Colonic mucosa (tissue), 4 donors: ENCODE measurements at places on chromosomes 1 and 21. TPM values are rescaled to one million over a fixed set of nuclear protein-coding genes. Genes with fewer than 3 reads are reported as not detected.

DNA sequence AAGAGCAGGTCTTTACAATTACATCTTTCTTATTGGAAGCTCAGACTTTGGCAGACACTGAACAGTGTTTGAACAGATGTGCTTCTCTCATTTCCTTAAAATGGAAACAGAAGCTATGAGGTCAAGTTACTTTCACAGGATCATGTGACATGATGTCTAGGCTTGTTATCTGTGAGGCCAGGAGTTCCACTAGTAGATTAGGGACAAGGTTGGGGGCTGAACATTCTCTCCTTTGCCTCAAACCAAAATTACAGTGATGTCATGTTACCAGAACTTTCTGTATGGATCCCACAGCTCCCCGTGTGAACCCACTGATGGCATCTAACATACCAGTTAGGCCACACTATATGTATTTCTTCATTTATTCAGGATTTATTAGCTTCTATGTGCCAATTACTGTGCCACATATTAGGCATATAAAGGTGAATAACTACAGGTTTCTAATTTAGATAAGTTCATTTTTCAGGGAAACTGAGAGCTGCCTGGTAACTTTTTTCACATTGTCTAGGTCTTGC lies 6.0 kb downstream of the DYNLT5 start:
- DNase-seq: no peak

- DNase-seq: no peak
Measured at GRCh38 chr21:14741256-14741655, 195.1 kb upstream of the SAMSN1 start.

GRCh38 chr1:193105821-193106177 lies 585 bp upstream of the GLRX2 start:
- DNase-seq: no peak

DNA sequence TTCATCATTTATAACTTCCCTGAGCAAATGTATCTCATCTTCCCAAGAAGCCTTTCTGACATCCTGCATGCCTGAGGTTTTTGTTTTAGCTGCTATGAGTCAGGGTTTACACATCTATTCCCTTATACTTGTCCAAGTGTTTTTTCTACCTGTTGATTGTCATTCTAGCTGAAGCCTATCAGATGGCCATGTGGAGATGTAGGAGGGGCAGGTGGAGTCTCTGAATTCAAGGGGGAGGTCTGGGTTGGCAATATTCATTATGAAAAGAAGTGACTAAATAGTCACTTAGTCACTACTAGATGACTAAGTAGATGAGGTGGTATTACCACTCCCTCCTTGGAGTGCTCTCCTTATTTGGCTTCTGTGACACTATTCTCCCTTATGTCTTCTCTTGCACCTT lies 52.4 kb downstream of the XCL1 start:
- DNase-seq: no peak

DNA sequence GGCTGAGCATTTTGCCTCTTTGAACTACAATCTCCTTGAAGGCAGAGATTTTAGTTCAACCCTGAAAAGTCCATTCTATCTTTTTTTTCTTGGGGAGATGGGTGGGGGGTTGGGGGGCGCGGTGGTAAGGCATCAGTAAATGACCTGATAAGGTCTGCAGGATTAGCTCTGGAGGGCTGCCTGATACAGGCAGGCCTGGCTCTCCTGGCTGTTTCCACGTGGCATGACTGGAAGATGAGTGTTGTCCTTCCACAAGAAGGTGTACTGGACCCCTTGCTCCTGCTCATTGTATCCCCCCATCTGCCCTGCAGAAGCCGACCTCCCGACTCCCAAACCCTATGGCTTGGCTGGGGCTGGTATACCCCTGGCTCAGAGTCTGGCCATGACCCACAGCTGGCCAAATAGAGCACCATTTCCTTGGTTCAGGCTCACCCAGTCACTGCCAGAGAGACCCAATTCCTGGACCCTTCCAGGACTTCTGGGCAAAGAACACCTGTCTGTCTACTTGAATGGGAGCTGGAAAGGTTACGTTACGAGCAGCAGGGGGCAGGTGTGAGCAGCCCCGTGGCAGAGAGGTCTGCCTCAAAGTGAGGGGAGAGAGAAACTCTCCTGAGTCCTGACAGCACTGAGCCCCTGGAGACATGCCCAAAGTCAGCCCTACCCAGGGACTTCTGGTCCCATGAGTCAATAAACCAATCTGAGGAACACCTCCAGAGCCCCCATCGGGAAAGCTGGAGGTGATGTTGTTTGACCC lies 17.0 kb downstream of the DHRS3 start:
- DNase-seq: peak; percentile 69

- DNase-seq: no peak
Measured at GRCh38 chr1:54728027-54728426, 12.4 kb downstream of the TTC4 start.

- no peak for DNase-seq
Measured at GRCh38 chr1:193412748-193413147, 226.3 kb upstream of the B3GALT2 start.

GRCh38 chr1:28860332-28861073 lies 48.5 kb downstream of the OPRD1 start:
- peak; percentile 30 for DNase-seq

DNA sequence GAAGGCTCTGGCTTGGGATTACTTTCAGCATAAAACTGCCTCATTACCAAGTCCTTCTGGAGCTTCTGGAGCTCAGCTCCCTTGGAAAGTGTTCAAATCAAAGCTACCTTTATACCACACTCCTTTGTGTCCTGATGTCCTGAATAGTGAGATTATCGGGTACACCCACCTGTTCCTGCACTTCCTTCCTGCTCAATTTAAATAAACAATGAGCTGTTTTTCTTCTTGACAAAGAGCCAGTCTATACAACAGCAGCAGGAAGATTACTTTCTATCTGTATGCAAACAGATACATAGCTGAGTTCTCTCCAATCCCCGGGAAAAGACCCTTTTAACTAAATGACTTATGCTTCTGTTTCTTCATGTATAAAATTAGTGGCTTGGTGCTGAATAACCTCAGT lies 258.0 kb upstream of the FMN2 start:
- DNase-seq: no peak

DNA sequence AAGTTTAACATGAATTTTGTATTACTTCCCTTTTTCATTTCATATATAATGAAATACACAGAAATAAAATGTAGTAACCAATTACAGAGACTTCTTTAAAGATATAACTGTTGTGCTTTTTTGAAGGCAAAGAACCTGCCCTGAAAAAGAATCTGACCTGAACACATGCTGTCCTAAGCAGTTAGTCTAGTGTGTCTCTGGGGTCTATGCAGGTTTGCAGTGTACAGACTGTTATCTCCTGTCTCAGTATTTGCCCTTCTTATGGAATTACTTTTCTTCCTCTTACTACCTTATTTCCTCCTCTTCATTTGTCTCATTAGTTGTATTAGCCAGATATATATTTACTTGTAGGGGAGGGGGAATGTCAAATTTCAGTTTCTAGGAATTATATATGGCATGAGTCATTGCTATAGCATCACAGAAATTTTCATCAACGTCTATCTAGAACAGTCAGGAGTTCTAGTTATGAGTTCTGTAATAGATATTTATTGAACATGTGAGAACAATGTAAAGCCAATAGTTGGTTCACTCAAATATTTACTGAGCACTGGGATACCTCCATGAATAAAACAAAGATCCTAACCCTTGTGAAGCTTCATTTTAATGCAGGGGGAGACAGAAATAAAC lies 28.4 kb upstream of the PLEKHO1 start:
- no peak for DNase-seq

DNA sequence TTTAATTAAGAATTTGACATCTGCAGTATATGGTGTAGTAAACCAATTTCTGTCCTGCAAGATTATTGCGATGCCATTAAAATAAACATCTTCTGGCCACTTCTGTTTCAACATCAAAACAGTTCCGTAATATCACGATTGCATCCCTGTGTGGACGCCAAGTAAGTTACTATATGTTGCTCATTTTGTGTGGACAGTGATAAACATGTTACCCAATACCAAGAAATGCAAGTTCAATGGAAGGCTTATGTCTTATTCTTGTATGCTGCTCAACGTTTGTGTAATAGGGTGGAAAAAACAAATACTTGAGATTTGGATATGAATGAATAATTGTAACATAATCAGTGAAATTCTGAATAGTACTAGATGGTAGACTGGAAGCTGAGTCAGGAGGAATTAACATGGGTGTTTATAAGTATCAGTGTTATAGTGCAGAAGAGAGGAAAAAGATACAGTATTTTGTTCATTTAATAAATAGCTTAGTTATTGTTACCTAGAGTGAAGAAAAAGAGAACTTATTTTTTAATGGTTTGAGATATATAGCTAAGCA lies 15.2 kb downstream of the TTC3 start:
- no peak for DNase-seq

DNA sequence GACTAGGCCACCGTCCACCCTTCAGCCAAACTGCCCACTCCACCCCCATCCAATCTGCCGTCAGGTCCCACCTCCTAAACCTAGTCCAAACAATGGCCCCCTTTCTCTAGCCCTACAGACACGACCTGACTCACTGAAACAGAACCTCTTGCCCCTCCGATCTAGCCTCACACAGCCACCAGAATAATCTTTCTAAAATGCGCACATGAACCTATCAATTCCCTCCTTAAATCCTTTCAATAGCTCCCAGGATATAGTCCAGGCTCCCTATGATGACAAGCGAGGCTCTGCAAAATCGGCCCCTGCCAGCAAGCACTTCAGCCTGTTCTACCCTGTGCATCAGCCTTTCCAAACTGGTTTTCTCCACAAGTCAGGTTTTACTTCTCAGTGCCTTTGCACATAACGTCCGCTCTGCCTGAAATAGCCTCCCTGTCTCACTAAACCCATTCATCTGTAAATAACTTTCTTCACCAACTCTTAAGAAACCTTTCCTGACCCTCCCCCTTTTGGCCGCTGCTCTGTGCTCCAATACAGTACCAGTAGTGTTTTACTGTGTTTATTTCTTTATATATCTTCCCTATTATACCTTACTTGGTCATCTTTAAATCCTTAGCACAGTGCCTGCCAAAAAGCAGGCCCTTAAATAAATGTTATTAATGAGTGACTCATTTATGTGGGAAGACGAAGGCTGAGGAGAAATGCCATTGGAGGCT lies 9.0 kb upstream of the CDC20 start:
- no peak for DNase-seq

DNA sequence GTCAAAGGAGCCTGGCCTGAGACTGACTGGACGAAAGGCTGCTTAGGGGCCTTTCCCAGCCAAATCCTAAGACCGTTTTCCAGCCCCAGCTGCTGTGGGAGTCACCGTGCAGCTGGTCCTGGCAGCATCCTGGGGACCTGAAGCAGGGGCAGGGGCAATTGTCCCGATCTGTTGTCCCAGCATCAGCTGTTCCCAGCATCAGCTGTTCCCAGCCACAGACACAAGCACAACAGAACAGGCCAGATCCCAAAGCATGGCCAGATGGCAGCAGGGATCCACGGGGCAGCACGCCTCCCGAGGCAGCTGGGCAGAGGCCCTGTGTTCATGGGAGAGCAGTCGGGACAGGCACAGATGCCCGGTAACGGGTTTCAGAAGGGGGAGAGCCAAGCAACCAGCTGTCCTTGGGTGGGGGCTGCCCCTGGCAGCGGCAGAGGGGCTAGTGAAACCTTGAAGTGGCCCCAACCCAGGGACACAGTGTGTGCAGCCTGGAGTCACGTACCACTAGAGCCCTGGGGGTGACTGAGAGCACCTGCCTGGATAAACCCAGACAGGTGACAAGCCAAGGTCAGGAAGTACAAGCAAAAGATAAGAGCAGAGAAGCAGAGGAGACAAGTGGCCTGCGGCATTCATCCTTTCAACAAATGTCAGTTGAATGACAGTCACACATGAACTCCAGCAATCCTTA lies 13.3 kb downstream of the CELA2B start:
- no peak for DNase-seq

DNA sequence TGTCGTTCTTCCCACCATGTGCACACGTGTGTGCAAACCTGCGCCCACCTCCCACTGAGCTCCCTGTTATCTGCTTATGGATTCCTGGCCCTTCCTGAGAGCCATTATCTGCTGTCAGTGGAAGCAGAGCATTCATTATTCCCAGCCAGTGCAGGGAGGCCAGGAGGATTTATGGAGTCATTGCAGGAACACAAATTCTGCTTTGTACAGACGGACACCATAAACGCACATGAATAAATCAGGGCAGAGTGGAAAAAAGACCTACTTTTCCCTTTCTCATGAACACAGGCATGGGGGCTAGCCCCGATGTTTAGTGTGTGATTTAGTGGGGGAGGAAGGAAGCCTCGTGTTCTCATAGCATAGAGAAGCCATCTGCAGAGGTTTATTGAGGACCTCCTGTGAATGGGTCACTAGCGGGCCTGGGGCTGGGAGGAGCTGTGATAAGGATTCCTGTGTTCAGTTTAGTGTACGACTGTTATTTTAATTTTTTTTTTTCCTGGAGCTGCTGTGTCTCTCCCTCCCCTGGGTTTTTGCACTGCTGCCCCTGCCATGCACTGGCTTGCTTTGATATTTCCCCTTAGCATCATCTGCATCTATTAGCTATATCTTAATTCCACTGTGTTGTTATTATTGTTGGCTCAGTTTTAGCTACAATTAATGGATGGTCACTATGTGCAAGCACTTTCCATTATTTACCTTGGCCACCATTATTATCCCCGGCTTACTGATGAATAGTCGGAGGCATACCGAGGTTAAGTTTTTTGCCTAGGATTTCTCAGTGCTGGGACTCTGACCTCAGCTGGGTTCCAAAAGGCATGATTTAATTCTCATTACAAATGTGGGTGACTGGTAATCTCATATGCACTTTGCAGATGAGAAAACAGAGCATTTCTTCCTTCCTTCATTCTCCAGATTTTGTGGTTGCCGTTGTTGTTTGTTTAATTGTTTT lies 33.0 kb downstream of the HUNK start:
- DNase-seq: no peak

DNA sequence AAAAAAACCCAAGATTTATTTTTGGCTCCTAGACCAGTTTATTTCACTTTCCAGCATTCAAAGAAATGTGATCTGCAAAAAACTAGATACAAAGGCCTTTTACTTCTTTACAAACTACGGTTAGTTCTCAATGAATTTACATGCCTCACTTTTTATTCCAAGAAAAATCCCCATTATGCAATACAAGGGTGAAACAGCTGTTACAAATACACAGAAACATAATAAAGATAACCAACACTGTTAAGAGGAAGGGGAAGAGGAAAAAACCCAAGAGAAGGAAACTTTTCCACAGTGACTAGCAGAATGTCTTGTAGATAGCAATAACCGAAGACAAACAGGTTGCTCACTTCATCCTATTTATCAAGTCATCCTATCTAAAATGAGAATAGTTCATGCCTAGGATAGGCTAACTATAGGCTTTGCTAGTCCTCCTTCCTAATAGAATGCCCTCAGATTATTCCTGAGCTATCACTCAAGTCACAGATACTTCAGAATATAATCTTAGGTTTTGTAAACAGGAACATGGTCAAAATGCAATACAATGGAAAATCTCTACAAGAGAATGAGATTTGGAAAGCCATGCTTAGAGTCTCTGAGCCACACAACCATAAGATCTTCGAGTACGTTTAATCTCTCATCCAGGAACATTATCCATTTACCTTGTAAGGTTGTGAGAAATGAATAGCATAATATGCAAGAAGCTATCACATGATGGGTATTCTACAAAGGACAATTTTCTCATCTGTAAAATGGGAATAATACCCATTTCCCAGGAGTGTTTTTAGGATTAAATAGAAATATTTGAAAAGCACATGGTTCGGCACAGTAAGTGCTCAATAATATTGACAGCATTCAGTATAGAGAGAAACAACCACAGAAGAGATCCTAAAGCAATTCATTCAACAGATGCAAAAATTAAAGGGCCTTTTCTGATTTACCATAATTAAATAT lies 5.4 kb downstream of the PNRC2 start:
- no peak for DNase-seq

The BRDT gene
- total RNA-seq: not detected

The TMCO2 gene
- not detected for total RNA-seq

The HES3 gene
- total RNA-seq: not detected

The MYOG gene
- not detected for total RNA-seq

The STUM gene
- total RNA-seq: 3.2 TPM

The RNU1-3 gene
- 2,517 TPM for total RNA-seq

The PPIAL4G gene
- total RNA-seq: not detected
